ENCODE measurements at places on chromosomes 4 and X.

DNA sequence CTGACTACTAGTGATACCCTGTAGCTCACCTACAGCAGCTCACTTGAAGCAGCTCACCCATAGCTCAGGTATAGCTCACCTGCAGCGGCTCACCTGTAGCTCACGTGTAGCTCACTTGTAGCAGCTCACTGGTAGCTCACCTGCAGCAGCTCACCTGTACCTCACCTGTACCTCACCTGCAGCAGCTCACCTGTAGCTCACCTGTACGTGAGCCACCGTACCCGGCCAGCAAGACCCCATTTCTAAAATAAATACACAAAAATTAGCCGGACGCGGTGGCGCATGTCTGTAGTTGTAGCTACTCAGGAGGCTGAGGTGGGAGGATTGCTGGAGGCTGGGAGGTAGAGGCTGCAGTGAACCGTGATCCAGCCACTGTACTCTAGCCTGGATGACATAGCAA is 30.6 kb downstream of the SHOX start:
- no peak for DNase-seq

DNA sequence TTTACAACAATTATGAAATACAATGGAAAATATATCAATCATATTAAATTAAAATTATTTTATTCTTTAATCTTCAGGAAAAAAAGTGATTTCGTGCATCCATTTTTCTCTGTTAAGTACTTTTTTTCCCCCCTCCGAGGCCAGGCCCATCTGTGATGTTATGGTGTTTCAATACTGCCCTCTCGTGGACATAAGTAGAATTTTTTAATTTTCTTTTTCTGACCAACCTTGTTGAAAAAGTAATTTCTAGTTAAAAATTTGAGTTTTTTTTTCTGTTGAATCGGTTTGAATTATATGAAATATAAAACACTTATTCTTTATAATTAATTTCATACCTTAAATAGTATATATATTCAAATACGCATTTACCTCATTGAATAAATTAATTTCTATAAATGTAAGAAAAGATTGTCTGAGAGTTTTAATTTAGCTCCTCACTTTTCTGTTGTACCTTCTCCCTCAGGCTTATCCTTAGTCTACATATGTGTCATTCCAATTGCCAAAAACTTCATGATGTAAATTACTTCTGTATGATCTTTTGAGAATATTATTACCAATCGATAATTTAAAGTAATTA is 175.8 kb upstream of the TECRL start:
- peak; percentile 20 for DNase-seq

- DNase-seq: no peak
Observed at GRCh38 chrX:154037754-154038153, 18.1 kb upstream of the IRAK1 start.

GRCh38 chr4:38101563-38101962 is 141.4 kb downstream of the PTTG2 start:
- no peak for DNase-seq

- no peak for DNase-seq
Observed at GRCh38 chr4:54913751-54914526, 211.5 kb downstream of the KDR start.

DNA sequence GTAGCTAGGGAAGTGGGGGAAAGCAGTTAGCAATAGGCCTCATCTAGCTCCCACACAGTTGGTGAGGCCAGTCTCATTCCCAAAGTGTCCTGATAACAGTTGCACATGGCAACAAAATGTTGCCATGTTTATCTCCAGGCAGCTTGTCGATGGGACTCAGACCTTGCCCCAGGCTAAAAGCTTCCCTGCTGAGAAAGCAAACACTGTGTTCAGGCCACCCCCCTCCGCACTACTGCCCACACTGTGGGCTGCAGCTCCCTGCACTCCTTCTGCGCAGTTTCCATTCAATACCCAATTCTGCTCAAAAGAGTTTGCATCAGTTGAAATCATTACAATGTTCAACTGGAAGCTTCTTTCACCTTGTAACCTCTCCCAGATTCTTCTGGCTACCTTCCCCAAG is 287.8 kb upstream of the GK2 start:
- no peak for DNase-seq

DNA sequence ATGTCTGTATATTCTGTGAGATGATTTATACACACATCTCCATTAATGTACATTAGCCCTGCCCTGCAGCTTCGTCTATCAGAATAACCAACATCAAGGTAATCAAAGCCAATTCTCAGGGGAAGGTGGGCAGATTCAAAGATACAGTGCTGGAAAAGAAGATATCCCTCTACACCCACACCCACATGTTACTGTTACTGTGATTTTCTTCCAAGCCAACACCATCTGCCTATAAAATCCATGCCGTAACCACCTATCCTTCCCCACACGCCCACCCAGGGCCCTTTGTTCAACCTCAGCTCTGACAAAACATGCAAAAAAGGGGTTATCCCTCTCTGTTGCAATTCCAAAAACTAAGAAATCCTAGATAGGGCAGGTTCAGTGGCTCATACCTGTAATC is 20.0 kb downstream of the OPHN1 start:
- no peak for DNase-seq

GRCh38 chr4:47720787-47721186 is 117.1 kb downstream of the CORIN start:
- no peak for DNase-seq

- no peak for DNase-seq
Observed at GRCh38 chr4:26048378-26048882, 134.4 kb downstream of the SMIM20 start.

DNA sequence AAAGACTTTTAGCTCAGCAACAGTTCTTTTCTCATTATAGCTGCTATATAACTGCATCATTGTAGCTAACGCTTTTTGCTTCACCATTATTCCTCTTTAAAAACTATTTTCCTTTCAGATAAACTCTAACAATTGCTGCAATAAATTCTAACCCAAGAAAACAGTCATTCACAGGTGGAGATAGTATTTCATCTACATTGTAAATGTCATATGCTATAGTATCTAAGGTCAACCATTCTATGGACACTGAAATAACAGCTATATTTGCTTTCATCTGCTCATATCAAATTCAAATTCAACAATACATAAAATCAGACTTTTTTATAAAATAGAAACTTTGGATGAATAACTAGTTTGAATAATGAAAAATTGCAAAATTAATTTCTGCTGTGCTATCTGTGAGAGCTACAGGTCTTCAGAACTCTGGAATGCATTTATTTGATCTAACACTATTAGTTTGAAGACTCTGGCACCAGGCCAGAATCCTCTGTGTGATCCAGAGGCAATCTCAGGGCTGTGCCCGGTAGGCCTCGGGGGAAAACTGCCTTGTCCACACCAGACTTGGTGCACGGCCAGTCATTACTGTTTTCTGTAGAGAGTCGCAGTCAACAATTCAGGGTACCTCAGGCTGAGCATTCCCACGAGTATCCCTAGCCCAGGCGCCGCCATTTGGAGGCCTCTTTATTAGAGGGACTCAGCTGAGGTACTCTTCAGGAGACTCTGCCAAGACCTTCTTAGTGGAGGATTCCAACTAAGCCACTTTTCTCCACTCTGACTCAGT is 332.4 kb downstream of the SLC7A11 start:
- peak; percentile 2 for DNase-seq

- DNase-seq: no peak
Observed at GRCh38 chr4:143351774-143352451, 15.2 kb downstream of the GAB1 start.

DNA sequence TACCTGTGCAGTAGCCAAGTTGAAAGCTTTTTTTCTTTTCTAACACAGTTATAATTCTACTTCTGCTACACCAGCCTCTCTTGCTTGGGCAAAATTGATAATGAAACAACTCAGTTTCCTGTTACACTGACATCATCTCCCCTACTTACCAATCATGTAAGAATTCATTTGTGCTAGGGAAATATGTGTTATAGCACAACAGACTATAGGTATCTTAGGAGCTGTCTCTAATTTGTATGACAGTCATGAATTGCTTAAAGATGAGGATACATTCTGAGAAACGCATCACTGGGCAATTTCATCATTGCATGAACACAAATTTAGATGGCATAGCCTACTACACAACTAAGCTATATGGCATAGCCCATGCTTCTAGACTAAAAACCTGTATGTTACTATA is 246.3 kb upstream of the ANKRD50 start:
- no peak for DNase-seq

DNA sequence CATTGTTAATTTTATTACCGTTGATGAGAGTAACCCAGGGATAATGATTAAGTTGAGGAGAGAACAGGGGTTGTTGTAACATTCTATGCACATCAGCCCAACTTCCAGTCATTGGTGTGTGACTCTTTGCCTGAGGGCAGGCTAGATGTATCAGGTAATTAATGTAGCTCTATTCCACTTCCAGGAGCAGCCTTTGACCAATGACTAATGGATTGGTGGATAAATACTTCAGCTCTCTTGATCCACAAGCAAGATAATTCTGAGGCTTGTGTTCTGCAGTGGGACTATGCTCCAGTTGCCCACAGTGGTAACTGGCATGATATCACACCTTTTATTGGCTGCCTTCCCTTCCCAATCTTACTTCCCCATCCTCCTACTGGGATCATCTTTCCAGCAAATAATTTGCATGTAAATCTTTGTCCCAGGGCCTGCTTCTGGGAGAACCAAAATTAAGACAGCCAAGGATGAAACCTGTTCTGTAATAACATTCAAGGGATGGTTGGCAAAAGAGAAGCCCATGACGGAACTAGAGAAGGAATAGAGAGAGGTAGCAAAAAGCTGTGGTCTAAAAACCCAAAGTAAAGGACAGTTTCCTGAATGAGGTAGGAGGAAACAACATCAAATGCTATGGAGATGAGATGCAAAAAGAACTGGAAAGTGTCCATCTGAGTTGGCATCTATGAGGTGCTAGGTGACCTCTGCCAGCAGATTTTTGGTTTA is 241.4 kb upstream of the RPS6KA3 start:
- no peak for DNase-seq

DNA sequence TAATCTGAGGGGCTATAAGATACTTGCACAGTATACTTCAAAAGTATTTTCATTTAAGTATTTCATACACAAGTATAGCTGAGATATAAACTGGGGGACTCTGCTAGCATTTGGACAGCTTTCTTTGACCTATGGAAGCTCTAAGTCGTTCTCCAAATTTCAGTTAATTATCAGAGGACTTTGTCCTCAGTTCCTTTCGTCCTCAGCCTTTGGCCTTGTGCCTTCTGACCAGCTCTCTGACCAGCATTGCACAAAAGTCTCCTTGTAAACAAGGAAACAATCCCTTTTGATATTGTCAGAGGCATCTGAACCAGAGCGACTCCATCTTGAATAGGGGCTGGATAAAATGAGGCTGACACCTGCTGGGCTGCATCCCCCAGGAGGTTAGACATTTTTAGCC is 464.0 kb upstream of the FAM241A start:
- no peak for DNase-seq

- DNase-seq: no peak
Observed at GRCh38 chr4:176359590-176359989, 39.8 kb downstream of the SPCS3 start.

- no peak for DNase-seq
Observed at GRCh38 chr4:83178029-83178428, 63.5 kb upstream of the PLAC8 start.

DNA sequence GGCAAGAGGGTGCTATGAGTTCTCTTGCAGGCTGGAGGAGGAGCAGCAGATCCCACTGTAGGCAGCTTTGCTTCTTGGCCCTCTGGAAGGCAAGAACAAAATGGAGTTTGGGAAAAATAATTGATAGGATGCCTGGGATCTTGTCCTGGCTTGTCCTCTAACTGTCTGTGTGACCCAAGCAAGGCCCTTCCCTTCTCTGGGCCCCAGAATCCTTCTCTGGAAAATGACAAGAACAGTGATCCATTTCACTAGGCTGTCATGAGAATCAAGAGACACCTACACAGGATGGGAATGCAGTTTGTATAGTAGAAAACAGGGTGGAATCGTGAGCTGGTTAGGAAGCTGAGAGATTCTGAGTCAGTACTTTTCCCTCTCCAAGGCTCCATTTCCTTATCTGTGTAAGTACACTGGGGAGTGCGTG is 133.3 kb downstream of the PJA1 start:
- DNase-seq: no peak

DNA sequence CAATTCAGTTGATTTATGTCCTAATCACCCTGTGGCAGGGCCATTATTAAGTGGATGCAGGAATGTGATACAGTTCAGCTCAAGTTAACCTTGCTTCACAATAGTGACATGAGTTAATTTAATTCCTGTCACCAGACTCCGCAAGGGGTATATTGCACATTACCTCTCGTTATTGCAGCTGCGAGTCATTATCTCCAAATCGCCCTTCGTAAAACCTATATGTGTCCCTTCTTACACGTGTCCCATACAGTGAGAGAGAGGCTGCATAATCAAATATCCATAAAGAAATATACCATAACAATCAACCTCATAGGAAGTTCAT is 369.9 kb upstream of the ANXA10 start:
- DNase-seq: no peak

DNA sequence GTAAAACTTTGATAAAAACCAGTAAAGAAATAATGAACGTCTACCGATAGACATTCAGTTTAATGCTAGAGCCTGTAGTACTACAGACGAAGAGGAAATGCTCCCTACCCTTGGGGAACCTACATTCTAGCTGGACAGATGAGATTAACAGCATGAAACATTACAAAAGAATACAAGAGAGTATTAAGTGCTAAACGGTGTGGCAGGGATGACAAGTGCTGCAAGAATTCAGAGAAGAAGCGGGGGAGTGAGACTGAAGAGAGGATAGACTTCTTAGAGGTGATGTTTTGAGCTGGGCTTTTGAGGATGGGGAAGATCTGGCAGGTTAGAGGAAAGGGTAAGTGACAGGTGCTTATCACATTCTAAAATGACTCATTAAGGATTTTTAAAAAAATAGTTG is 52.6 kb upstream of the ESX1 start:
- no peak for DNase-seq

DNA sequence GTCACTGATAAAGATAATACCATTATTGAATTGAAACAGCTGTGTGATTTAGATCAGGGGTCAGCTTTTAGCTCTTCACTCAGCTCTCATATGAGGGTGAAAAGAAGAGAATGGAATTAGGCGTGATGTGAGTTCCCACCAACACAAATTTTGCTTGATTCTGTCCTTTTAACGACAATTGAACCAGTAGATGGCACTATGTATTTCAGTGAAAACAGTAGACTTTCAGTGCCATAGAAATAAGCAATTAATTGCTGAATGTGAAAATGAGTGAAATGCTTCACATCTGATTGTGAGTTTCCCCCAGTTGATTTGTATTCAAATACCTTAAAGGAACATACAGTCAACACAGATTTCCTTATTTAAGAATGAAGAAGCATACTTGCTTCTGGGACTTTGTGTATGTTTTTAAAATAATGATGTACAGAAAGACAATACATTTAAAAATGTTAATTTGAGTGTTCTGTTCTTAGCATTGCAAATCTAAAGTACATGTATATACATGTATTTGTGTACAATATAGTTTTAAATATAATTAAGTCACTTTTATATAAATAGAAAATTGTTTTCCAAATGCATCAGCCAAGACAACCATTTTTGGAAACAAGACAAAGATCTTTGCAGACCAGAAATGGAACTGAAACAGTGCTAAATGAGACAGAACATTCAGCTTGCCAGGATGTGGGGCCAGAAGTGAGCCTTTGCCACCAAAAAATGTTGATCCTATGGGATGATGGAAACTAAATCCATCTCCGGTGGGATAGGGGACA is 178.8 kb downstream of the SNCA start:
- DNase-seq: peak; percentile 77

GRCh38 chrX:3699821-3700381 is 13.5 kb downstream of the PRKX start:
- no peak for DNase-seq

GRCh38 chr4:70687392-70687791 is 940 bp upstream of the UTP3 start:
- DNase-seq: peak; percentile 11

Data from Ammon's horn (tissue), 1 donor.